ENCODE measurements at places on chromosomes 4 and X.

DNA sequence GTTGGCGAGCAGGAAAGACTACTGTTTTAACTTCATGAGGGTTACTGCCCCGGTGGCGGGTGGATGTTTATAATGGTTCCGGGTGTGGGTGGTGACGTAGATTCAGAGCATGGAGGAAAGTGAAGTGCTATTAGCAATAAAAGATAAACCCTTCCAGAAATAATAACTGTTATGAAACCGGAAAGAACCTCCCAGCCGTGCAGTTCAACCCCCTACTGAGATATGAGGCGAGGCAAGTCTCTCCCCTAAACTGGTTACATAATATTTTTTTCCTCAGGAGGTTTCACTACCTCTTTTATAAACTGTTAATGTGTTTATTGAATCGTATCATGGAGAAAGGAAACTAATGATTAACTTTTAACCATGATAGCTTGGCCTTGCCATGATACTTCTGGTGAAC, 33.9 kb upstream of the STIM2 start:
- no peak for DNase-seq

- DNase-seq = peak; percentile 71
Measured at GRCh38 chr4:37976991-37977470, 16.8 kb downstream of the PTTG2 start.

DNA sequence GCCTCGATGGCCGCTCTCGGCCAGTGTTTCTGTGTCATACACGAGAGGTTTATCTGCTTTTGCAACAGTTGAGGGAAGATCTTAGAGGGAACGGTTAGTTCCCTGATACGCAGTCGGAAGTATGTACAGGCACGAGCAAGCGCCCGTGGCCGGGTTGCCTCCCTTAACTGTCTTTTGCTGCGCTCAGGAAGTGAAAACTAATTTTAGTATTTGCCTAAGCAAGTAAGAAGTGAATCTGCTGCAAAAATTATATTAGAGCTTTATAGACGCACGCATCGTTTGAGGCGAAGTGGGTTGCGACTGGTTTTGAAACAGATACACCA, 695 bp downstream of the MTM1 start:
- peak; percentile 21 for DNase-seq

DNA sequence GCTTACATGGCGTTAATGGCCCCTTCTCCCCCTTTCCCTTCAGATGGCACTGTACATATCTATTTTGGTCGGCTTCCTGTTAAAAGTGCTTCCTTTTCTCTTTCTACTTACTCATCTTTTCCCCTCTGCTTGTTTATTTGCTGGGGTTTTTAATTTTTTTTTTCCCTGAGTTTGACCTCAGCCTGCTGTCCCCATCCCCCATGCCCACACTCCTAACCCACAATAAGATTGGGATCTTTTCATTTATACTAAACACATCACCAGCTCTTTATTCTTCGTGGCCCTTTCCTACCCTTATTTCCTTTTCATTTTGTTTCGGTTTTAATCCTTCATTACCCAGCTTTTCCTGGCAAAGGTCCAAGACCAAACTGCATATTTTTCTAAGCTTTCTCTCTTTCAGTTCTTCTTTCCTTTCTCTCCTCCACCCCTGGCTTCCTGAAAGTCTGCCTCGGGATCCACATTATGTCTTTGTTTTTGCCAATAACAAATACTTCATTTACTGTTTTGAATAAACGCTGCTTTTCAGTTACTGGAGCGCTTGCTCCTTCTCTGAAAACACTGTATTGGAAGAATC, 152.0 kb upstream of the USP9X start:
- no peak for DNase-seq

GRCh38 chrX:18647621-18648020, 24.3 kb downstream of the RS1 start:
- DNase-seq = no peak

DNA sequence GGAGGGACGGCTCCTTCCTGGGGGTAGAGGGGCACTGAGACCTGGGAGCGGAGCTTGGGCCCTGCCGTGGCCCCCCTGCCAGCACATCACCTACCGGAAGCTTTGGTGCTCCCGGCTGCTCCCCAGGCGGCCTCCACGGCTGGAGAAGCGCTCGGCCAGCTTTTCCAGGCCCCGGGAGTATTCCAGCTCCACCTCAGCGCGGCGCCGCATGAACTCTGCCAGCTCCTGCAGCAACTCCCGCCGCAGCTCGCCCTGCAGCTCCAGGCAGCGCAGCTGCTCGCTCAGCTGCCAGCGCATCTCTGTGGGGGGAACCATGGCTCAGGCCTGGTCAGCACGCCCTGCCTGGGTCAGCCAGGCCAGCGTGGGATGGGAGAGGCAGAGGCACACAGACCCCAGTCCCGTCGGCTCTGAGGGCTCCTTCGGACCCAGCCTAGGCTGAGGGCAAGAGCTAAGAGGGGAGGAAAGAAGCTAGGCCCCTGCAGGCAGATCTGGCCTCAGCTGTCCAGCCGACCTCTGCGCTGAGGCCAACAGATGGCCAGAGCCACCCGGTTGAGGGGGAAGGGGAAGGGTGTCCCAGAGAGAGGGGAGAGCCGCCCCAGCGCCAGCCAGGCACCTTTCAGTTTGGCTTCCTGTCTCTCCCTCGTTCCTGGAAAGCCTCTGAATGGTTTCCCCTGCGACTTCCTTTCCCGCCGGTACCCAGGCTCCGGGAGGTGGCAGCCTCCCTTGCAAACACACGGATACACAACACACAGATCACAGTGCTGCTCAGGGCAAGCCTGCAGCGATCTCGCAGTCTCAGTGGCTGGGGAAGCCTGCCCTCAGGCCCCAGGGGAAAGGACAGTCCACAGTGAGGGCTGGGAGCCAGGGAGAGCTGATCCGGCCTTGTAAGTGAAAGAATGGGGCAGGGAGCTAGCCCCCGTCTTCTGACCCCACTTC, 4.3 kb downstream of the ARHGAP4 start:
- DNase-seq = no peak

- no peak for DNase-seq
Measured at GRCh38 chr4:152512483-152512882, 23.4 kb downstream of the FBXW7 start.

DNA sequence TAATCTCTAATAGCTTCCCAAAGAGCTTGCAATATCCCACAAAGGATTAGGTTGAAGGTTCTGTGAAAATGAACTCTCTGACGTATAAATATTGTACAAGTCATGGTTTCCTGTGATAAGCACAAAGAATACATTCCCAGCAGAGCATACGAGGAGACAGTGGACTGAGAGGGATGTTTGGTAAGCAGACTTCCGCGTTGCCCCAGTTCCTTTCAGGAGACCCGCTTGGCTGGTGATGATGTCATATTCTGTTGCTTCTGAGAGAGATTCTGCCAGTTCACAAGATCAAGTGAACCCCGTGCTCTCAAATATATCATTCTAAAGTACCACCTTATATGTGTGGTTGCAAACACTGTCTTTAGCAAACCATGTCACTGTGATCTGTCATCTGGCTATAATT, 323.9 kb upstream of the CASK start:
- no peak for DNase-seq

DNA sequence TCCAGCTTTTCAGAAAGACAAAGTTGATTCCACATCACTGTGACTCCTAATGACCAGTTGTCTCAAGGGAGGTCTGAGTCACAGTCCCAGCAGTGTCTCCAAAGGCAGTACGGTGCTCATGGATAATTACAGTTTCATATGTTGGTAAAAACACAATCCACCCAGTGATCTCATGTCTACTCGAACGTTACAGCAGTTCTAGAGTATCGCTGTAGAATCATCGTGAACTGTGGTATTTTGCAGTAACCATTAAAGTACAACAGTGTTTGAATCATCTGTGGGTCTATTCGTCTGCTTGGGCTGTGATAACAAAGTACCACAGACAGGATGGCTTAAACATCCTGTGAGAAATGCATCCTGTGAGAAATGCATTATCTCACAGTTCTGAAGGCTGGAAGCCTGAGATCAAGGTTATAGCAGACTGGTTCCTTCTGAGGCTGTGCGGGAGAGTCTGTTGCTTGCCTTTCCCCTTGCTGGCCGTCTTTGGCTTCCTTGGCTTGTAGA, 121.1 kb upstream of the SORBS2 start:
- no peak for DNase-seq

DNA sequence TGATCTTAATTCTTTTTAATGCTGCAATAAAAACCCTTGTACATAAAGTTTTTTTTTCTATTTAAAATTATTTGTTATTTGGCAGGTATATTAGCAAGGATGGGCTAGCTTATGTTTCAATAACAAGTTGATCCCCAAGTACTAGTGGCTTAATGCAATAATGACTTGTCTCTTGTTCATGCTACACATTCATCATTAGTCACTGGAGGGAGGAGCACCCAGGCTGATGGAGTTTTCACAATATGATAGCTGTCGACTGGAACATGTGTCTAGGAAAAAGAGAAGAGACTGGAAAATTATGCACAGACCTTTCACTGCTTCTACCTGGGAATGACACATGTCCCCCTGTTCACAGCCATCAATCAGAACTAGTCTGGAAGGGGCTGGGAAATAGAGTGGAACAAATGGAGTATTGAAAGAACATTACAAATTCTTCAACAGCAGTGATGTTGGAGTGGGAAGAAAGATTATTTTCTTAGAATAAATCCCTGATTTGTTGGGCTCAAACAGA, 387.9 kb upstream of the RPS6KA3 start:
- no peak for DNase-seq

GRCh38 chrX:130395341-130395740, 6.4 kb upstream of the RBMX2 start:
- no peak for DNase-seq

GRCh38 chrX:55127692-55128091, 38.9 kb downstream of the PAGE2 start:
- DNase-seq = no peak

GRCh38 chr4:71559957-71560571, 221.2 kb downstream of the SLC4A4 start:
- DNase-seq = no peak

DNA sequence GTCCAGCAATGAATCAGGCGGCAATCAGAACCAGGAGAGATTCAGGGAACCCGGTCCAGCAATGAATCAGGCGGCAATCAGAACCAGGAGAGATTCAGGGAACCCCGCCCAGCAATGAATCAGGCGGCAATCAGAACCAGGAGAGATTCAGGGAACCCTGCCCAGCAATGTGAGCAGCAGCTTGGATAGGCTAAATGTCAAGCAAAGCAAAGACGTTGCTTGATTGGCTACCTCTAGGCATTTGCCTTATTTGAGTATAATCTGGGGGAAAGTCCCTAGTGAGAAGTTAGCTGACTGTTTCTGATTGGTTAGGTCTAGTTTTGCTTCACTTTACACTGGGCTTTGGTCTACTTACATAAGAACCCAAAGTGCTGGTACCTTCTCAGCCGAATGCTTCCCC, 1212.2 kb upstream of the TENM3 start:
- DNase-seq = no peak

DNA sequence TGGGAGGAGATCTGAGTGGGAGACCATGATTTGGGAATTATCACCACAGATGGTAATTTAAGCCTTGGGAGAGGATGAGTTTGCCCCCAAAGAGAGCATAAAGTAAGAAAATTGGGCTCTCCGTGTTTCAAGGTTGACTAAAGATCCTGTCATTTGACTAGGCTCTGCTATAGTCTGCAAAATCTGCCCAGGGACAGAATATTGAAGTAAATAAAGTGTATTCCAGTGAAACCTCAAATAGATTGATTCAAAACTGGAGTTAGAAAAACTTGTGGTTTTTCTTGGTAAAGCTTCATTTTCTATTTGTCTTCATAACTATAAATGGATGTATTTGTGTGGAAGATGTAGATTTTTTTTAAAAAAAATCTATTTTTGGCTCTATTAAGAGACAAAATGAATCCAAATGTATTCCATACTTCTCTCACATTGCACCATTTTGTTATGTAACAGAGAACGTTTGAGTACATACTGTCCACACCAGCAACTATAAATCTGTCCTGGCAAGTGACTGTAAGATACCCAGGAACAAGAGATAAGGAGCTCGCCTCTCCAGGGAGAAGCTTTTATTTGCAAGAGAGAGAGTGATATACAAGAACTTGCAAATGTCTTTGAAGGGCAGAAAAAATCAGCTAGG, 170.2 kb downstream of the CBR4 start:
- DNase-seq = no peak

GRCh38 chrX:67296395-67296794, 247.4 kb upstream of the AR start:
- DNase-seq = no peak

- DNase-seq = no peak
Measured at GRCh38 chr4:8301851-8302730, 32.5 kb downstream of the HTRA3 start.

DNA sequence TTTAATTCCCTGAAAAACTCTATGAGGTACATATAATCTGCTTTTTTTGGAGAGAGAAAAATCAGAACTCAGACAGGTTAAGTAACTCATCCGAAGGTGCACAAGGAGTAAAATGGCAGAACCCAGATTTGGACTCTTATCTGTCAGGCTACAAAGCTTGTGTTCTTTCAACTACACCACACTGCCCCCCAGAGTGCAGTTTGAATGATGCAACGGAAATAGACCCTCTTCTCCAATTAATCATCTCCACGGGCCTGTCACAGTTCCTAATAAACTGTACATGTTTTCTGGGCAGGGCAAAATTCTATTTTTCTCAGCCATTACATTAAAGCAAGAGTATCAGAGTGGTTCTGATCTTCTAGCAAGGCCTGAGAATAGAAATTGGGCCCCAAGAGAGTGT, 35.3 kb upstream of the DCX start:
- no peak for DNase-seq

DNA sequence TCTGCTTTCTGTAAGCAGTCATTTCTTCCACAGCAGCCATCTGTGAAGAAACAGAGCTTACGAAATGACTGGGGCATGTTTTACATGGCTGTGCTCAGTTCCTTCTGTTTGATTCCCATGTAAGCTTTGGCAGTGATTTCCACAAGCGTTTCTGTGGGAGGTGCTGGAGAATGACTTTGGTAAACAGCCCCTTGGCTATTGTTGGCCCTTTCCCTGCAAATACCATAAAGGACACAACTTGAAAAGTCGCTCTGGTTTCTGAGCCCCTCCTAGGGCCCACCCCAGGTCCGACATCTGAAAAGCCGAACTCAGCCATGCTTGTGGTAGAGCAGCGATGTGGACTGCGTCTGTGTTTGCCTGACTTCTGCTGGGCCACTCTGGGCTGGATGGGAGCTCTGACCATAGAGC, 3.7 kb downstream of the LIMCH1 start:
- no peak for DNase-seq

DNA sequence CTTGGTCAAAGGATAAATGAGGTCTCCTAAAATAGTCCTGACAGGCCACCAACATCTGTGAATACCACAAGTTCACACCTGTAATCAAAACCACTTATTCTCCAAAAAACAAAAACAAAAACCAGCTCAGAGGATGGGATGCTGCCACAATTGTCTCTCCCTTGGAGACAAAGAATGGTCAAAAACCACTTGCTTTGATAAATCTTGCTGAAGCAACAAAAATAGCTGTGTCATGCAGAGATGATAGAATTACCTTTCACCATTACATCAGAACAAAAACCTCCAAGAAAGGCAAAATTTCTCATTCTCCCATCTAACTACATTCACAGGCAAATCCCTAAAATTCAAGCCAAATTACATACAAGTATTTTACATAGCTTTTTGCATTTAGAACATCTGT, 180.4 kb downstream of the MAML3 start:
- no peak for DNase-seq

DNA sequence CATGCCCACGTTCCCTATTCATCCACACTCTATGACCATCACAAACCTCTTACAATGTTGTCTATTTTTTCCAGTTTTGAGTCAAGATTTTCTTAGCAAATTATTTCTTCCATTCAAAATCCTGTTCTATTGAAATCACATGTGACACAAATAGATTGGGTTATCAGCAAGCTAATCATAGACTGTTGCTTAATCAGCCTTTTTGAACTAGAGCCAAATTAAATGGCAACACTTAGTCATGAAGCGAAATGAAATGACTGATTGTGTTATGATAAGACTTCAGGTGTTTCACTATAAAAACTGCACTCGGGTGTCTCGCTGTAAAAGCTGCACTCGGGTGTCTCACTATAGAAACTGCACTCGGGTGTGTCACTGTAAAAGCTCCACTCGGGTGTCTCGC, 890.0 kb upstream of the FRG1 start:
- DNase-seq = no peak

All from effector memory CD8-positive, alpha-beta T cell (primary cell).